8988T (cell line): ENCODE measurements at places on chromosomes 1 and 21.

DNA sequence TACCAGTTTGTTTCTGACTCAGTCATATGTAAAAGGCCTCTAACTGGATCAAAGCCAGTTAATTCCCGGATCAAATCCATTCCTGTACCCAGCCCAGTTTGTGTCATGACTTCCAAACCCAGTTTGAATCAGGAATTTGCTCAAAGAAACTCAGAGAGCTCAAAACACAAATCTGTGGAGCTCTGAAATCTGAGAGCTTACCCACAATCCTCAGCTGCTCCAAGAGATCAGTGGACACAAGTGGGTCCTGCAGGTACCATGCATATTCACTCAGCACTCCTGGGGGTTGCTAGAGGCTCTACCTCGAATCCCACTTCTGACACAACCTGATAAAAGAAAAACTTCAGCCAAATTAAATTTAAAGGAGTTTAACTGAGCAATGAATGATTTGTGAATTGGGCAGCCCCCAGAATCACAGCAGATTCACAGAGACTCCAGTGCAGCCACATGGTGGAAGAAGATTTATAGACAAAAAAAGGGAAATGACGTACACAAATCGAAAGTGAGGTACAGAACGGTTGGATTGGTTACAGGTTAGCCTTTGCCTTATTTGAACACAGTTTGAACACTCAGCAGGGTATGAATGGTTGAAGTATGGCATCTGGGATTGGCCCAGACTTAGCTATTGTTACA, 11.9 kb upstream of the MRPL55 start:
- no peak for DNase-seq

DNA sequence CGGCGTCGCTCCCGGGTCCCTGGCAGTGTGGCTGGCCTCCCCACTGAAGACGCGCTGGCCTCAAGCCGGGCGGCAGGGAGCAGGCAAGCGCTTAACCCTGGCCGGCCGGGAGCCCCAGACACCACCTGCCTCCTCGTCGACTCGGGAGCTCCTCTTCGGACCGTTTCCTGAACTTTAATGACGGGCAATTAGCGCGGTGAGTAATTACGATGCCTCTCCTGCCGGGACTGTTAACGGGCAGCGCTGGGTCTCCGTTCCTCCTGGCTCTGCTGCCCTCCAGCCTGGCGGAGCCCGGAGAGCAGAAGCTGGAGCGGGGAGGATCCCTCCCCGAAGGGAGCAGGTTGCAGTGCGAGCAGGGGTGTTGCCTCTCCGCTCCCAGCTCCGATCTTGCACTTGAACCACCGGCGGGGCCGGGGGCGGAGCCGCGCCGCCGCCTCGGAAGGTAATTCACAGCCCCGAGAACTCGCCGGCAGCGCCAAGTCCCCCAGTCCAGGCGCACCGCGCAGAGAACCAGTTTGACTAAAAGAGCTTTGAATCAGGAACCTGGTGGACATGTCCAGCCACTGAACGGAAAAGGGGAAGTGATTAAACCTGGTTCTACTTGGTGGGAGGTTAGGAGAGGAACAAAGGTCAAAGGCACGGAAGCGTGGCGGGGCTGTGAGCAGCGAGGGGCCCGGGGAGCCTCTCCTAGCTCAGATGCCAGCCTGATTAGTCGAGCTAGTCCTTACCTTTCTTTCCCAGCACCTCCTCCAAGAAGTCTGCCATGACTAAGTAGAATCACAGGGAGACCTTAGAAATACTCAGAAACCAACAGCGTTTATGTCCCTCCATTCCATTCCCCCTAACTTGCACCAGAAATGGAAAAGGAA, 18.3 kb upstream of the PLEKHA6 start:
- peak; percentile 47 for DNase-seq

- no peak for DNase-seq
Measured at GRCh38 chr1:86137436-86137835, 19.1 kb downstream of the COL24A1 start.

DNA sequence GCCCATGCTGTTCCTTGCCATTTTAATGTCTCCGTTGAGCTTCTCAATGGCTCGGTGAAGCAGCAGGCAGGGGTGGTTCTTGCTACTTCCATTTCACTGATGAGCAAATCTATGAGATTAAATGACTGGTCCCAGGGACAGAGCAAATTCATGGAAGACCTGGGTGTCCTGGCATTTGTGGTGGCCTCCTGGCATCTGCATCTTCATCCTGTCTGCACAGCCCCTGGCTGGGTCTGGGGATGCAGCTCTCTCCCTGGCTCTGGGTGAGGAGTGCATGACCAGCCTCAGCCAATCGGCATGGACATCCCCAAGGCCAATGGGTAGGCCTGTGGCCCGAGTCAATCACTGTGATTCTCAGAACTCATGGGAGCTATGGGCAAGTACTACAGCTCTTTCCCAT, 261.7 kb downstream of the KCNJ6 start:
- no peak for DNase-seq

GRCh38 chr1:29779146-29779545, 542.8 kb downstream of the PTPRU start:
- DNase-seq = no peak

- DNase-seq = no peak
Measured at GRCh38 chr1:24919791-24920532, 10.1 kb downstream of the RUNX3 start.

DNA sequence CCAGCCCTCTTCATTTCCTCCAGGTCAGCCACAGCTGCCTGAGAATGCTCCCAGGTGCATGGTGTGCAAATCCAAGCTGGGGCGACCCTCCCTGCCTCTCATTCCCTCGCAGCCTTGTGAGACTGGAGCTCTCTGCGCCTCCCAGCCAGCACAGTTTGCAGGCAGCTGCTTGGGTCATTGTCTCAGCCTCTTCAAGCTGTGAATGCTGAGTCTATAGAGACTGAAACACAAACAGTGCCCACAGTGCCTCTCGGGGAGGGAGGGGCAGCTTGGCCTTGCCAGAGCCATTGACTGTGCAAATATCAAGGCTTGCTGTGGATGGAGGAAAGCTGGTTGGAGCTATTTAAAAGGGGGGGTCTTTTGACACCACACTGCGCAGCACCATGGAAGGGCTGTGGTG, 10.6 kb downstream of the PLXNA2 start:
- DNase-seq = no peak

- DNase-seq = peak; percentile 17
Measured at GRCh38 chr1:167401260-167401873, 117.0 kb downstream of the CD247 start.

GRCh38 chr1:2014741-2015735, 4.1 kb upstream of the GABRD start:
- DNase-seq = no peak

DNA sequence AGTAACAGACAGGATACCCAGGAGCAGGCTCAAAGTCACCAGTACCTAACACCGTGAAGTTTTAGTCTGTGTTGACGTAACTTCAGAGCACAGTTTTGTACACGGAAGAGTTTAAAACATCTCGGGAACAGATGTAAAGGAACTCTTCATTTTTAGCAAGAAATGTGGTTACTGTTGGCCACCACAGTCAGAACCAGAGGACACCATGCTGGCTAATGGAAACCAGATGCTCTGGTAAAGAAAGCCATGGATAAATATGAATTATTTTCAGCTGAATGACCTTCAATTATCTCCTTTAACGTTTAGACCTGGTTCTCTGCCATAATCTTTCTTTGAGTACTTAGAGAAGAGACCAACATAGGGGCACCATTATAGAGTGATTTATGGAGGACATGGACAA, 115.9 kb downstream of the NTMT2 start:
- no peak for DNase-seq

GRCh38 chr1:46131712-46132528, 509 bp downstream of the PIK3R3 start:
- DNase-seq = no peak

DNA sequence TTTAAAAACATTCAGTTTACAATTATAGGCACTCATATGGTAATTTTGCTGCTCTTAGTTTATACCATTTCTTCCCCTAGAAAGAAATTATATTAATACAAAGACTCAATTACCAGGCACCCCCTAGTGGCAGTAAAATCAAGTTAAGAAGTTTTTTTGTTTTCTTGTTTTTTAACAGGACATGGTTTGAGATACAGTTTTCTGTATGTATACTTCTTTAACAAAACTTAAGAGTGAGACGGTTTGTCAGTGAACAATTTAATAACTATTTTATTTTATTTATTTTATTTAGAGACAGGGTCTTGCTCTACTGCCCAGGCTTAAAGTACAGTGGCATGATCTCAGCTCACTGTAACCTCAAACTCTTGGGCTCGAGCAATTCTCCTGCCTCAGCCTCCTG, 224.6 kb downstream of the FAF1 start:
- DNase-seq = no peak

- no peak for DNase-seq
Measured at GRCh38 chr1:87024936-87025540, 110.6 kb downstream of the HS2ST1 start.

DNA sequence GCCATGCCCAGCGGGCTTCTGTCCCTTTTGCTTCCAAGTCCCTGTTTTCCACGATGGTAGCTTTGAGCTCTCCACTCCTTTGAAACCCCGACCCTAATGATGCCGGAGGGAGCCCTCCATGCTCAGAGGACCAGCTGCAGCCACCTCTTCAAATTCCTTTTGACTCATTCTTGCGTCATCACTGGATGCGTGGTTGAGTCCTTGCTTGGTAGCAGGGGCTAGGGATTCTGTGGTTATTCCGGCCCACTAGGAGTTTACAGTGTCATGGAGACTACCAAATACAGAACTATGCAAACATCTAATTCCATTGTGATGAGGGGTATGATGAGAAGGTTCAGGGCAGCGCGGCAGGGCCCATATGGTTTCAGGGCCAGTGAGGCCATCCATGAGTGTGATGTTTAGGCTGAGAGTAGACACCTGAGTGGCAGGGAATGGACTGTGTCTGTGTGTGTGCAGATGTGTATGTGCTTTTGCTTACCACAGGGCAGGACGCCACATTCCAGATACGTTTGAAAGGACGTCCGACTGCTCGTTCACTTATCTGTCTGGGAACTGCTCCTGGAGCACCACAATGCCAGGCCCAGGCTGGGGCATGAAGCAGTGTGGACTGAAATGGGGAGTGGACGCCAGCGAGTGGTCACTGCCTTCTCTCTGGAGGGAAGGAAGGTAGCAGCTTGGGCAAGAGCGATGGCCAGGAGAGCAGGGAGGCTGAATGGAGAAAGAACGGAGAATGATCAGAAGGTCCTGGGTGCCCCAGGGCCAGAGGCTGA, 30.4 kb upstream of the ZBTB21 start:
- DNase-seq = peak; percentile 84

DNA sequence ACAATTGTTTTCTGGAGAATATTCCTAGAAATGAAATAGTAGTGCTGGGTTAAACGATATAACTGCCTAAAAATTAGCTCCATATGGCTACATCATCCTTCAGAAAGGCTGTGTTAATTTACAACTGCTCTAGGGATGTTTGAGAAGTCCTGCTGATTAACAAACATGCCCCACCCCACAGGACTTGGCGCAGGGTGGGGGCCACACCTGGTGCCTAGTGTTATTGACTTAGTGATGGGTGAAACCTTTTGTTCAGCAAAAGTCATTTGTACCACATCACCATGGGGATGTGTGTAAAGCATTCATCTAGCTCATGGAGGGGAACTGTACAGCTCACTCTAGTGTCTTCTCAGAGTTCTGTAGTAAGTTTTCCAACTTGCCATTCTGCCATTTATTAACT, 492.8 kb downstream of the CAMTA1 start:
- no peak for DNase-seq

DNA sequence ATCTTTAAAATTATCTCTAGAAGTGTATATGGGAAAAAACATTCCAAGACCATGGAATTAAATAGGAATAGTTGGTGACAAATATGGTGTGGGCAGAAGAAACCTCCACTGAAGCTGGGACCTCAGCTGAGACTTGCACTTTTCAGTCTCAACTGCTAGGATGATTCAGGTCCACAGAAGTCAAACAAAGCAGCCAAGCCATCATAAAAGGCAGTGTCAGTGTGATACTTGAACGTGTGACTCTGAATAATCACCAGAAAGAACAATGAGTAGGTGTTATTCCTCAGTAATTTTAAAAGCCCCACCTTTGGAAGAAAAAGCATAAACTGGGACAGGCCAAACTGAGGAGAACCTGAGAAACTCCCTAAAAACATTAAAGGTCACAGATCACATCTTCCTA, 90.7 kb downstream of the ZNF281 start:
- DNase-seq = no peak

GRCh38 chr1:115839029-115839678, 1.8 kb downstream of the NHLH2 start:
- no peak for DNase-seq

- no peak for DNase-seq
Measured at GRCh38 chr1:188155261-188155660, 1326.5 kb downstream of the PLA2G4A start.

DNA sequence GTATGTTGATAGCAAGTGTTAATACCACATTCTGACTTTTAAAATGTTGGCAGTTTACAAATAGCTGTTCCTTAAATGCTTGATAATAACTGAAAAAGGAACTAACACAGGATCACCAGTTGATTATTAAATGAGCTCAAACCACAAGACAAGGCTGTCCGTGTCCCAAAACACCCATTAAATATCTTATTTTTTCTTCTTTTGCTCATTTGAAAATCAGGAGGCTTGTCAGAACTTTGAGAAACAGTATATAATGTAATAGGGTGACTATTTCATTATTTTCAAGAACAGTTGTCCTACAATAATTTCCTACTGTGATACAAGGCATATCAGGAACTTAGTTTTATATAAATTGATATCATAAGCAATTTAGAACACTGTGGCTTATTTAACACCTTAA, 2.7 kb downstream of the CDKN2C start:
- DNase-seq = no peak

- DNase-seq = no peak
Measured at GRCh38 chr1:58811303-58811702, 27.5 kb upstream of the JUN start.

- no peak for DNase-seq
Measured at GRCh38 chr1:235843461-235843961, 23.2 kb downstream of the LYST start.

DNA sequence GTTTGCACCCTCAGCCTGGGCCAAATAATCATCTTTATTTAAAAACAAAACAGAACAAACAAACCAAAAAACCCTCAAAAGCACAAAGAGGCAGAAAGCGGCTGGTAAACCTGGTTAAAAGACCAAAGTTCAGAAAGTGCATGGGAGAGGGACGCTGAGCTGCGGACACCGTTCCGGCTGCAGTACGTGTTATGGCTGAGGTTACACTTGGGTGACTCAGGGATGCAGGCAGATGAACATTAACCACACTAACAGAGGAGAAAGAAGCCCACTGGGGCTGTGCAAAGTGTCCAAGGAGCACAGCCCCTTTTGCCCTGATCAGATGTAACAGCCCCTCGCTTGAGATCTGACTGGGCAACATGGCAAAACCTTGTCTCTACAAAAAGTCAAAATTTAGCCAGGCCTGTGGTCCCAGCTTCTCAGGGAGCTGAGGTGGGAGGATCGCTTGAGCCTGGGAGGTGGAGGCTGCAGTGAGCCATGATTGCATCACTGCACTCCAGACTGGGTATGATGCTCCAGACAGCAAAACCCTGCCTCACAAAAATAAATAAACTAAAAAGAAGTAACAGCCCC, 28.3 kb downstream of the GPR157 start:
- DNase-seq = no peak

- DNase-seq = no peak
Measured at GRCh38 chr1:7760245-7760644, 10.9 kb upstream of the VAMP3 start.
